Colonic mucosa (tissue), 4 donors: ENCODE measurements at places on chromosomes 1 and 21. TPM values are rescaled to one million over a fixed set of nuclear protein-coding genes. Genes with fewer than 3 reads are reported as not detected.
A peak's percentile ranks its signal among the peaks of the same experiment; 100 is the strongest.

DNA sequence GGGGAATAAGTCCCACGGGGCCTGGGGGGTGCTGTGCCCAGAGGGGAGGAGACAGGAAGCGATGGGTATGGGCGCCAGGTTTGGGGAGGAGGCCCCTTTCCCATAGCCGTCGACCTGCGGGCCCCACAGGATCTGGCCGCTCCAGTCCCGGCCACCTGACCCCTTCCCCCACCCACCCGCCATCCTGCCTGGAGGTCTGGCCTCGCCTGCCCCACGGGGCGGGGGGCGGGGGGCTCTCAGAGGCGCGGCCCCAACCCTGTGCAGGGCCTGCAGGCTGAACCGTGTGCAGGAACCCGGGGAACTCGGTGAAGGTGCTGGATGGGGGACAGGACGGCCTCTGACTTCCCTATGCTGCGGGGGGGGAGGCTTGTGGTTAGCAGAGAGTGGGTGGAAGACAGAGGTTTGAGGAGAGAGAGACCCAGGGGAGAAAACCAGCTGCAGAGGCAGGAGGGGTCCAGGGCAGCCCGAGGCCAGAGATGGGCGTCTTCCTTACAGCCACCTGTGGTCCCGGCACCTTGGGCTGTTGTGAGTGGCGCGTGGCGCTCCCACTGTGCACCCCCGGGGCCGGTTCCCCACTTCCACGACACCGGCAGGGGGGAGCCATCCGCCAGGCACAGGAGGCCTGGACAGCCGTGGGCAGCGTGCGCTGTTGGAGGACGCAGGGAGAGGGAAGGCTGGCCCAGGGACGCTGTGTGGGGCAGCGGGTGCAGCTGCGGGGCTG is 2.5 kb upstream of the TNFRSF18 start:
- no peaks in the 10 kb centered on the region for H3K36me3 ChIP-seq
- DNase-seq, result no peak
- peaks cover 24% of the 10 kb centered on the region for H3K27me3 ChIP-seq
- H3K4me3 ChIP-seq, result no peak overlapping the region

GRCh38 chr1:65146908-65147423 is 1.0 kb upstream of the AK4 start:
- DNase-seq, result no peak
- peak overlapping the region; percentile 86 for H3K4me3 ChIP-seq
- H3K36me3 ChIP-seq, result no peaks in the 10 kb centered on the region
- H3K27ac ChIP-seq, result peak overlapping the region; percentile 73
- no peaks in the 10 kb centered on the region for H3K27me3 ChIP-seq

GRCh38 chr1:212060632-212061472 is 25.3 kb downstream of the DTL start:
- no peaks in the 10 kb centered on the region for H3K36me3 ChIP-seq
- no peak overlapping the region for H3K4me3 ChIP-seq
- H3K27me3 ChIP-seq, result no peaks in the 10 kb centered on the region
- H3K27ac ChIP-seq, result no peak overlapping the region
- no peaks in the 10 kb centered on the region for H3K4me1 ChIP-seq

- DNase-seq, result no peak
- no peaks in the 10 kb centered on the region for H3K27me3 ChIP-seq
- no peaks in the 10 kb centered on the region for H3K4me1 ChIP-seq
Observed at GRCh38 chr1:192807211-192808162, 1.4 kb upstream of the RGS2 start.

GRCh38 chr1:112359961-112360767 is 35.9 kb upstream of the CTTNBP2NL start:
- H3K4me3 ChIP-seq, result no peak overlapping the region
- H3K27ac ChIP-seq, result peak overlapping the region; percentile 87
- peaks cover 13% of the 10 kb centered on the region for H3K4me1 ChIP-seq
- no peaks in the 10 kb centered on the region for H3K27me3 ChIP-seq
- peak; percentile 71 for DNase-seq

- H3K4me1 ChIP-seq, result peaks cover 23% of the 10 kb centered on the region
- H3K36me3 ChIP-seq, result peaks cover 6% of the 10 kb centered on the region
- H3K27ac ChIP-seq, result peak overlapping the region; percentile 50
- H3K27me3 ChIP-seq, result no peaks in the 10 kb centered on the region
- DNase-seq, result peak; percentile 74
Observed at GRCh38 chr1:25556791-25557476, 13.5 kb downstream of the LDLRAP1 start.

DNA sequence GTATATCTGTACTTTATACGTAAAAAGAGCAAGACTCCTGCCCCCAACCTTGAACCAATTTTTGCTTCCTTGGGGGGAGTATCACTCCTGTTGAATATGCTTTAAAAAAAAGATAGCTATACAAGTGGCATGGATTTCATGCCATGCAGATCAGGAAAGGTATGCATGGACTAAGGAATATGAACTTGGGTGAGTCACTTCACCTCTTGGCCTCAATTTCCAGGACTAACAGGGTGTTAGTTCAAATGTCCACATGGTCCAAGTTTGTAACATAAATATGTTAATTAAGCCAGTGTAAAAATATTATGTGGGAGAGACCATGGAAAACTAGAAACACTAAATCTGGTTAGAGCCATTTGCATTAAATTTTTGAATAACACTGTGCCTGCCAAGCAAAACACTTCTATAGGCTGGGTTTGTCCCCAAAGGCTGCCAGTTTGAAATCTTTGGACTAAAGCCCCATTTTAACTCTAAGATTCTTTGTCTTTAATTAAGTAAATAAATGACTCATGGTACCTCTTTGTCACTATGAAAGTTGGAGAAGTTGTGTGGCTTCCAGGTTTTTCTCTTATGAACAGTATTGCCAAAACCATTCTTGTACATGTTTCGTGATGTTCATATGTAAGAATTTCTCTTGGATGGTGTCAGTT is 33.1 kb downstream of the FAM177B start:
- DNase-seq, result no peak
- H3K36me3 ChIP-seq, result no peaks in the 10 kb centered on the region
- H3K27me3 ChIP-seq, result no peaks in the 10 kb centered on the region
- no peaks in the 10 kb centered on the region for H3K4me1 ChIP-seq

GRCh38 chr1:106995970-106996369 is 60.5 kb upstream of the PRMT6 start:
- H3K36me3 ChIP-seq, result no peaks in the 10 kb centered on the region
- H3K4me3 ChIP-seq, result no peak overlapping the region
- no peak for DNase-seq
- no peaks in the 10 kb centered on the region for H3K27me3 ChIP-seq
- H3K27ac ChIP-seq, result no peak overlapping the region
- H3K4me1 ChIP-seq, result no peaks in the 10 kb centered on the region

DNA sequence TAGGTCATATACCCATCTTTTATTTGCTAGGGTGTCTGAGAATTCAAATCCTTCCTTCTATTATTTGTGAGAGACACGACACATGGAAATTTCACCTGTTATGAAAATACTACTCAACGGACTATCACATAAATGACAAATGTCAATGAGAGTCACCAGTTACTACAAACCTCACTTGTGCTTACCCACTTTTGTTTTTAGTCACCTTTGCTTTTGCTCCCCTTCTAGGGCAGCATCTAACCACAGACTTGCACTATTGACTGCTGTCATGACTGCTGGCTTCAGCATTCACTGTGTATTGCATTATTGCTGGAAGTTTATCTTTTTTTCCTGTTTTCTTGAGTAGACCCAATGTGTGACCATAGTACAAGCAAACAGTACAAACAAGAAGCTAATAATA is 1048.0 kb downstream of the PLA2G4A start:
- H3K4me3 ChIP-seq, result no peak overlapping the region
- H3K27me3 ChIP-seq, result no peaks in the 10 kb centered on the region
- no peaks in the 10 kb centered on the region for H3K4me1 ChIP-seq
- H3K36me3 ChIP-seq, result no peaks in the 10 kb centered on the region
- H3K27ac ChIP-seq, result no peak overlapping the region

DNA sequence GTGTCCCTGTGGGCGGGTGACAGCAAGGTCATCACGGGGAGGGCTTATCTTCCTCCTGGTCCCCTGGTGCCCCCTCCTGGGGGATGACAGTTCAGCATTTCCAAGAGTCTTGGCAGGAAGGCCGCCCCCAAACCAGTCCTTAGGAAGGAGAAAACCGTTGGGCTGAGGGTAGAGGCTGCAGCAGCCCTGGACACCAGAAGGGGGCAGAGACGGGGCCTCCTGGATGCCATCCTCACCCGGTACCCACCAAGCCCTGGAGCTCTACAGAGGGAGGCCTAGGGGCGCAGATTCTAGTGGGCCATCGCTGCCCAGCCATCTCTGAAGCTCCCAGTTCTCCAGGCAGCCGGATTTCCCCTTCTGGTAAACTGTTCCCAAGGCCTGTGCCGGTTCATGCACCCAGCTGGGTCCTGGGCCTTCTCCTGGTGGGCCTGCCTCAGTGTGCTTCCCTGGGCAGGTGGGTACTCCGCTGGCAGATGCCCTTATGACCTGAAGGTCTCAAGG is 14.8 kb upstream of the ZNF669 start:
- no peaks in the 10 kb centered on the region for H3K27me3 ChIP-seq

GRCh38 chr1:63730211-63730610 is 43.6 kb upstream of the ROR1 start:
- H3K4me1 ChIP-seq, result no peaks in the 10 kb centered on the region
- no peaks in the 10 kb centered on the region for H3K27me3 ChIP-seq
- H3K27ac ChIP-seq, result no peak overlapping the region
- DNase-seq, result no peak
- H3K4me3 ChIP-seq, result no peak overlapping the region

DNA sequence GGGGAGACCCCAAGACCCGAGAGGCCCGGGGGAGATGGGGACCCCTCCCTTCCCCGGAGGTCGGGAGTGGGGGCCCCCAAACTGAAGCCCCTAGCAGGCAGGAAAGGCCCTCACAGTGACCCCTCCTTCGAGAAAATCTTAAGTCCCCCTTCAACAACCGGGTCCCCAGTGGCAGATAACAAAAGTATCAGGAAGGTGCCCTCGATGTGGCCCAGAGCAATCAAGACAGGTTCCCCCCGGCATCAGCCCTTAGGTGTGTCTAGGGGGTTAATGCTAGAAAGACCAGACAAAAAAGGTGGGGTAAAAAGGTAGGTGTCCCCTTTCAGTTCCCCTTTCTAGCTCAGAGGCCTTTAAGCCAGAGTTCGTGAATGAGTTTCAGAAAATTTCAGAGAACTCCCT is 282 bp upstream of the ECE1 start:
- no peaks in the 10 kb centered on the region for H3K27me3 ChIP-seq
- H3K4me3 ChIP-seq, result peak overlapping the region; percentile 55
- H3K27ac ChIP-seq, result peak overlapping the region; percentile 46
- H3K36me3 ChIP-seq, result no peaks in the 10 kb centered on the region
- DNase-seq, result no peak

DNA sequence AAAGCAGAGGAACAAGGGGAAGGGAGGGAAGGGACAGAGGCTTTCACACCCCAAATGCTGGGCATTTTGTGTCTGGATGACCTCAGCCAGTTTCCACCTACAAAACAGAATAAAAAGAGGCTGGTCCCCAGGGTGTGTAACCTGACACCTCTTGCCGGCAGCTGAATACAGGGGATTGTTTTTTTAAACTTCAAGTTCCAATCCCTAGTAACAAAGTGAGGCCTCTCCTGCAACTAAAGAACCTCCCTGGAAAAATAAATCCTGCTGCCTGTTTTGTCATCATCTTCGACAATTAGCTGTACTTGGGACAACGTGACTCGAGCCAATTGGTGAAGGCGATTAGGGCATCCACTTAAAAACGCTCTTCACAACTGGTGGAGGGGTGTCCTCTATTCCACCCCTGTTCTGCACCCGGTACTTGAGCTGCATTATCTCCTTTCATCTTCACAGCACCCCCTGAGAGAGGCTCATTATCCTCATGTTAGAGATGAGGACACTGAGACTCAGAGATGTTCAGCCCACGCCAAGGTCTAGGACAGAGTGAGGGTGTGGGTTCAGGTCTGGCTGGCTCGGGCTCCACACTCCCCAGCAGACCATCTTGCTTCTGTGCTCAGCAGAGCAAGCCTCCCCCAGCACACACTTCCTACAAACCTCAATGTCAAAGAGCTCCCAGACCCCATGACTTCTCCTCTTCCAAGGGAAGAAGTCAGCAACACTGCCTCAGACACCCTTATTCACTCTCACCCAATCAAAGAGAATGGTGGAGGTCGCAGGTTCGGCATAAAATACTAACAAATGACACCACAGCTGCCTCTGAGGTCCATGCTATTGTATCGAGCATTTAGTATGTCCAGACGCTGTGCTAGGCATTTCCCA is 15.2 kb downstream of the ITPKB start:
- H3K27ac ChIP-seq, result no peak overlapping the region
- H3K27me3 ChIP-seq, result no peaks in the 10 kb centered on the region
- no peak overlapping the region for H3K4me3 ChIP-seq
- no peak for DNase-seq
- peaks cover 7% of the 10 kb centered on the region for H3K4me1 ChIP-seq
- H3K36me3 ChIP-seq, result no peaks in the 10 kb centered on the region

GRCh38 chr1:98264727-98265126 is 343.9 kb upstream of the DPYD start:
- no peak for DNase-seq
- H3K27me3 ChIP-seq, result no peaks in the 10 kb centered on the region
- no peaks in the 10 kb centered on the region for H3K4me1 ChIP-seq

DNA sequence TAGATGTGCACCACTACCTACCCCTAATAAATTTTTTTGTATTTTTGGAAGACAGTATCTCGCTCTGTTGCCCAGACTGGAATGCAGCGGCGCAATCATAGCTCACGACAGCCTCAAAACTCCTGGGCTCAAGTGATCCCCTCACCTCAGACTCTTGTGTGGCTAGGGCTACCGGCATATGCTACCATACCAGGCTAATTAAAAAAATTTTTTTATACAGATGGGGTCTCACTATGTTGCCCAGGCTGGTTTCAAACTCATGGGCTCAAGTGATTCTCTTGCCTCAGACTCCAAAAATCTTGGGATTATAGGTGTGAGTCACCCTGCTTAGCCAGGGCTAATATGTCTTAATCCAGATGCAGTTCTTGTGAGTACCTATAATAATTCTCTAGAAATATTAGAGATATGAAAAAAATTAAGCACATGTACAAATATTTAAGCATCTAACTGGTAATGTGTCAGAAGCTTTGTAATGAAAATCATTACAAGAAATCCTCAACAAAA is 9.5 kb downstream of the SORT1 start:
- no peak overlapping the region for H3K4me3 ChIP-seq
- no peak for DNase-seq
- H3K27me3 ChIP-seq, result no peaks in the 10 kb centered on the region
- H3K36me3 ChIP-seq, result no peaks in the 10 kb centered on the region
- H3K4me1 ChIP-seq, result peaks cover 2% of the 10 kb centered on the region
- H3K27ac ChIP-seq, result no peak overlapping the region

- H3K36me3 ChIP-seq, result no peaks in the 10 kb centered on the region
- no peak overlapping the region for H3K27ac ChIP-seq
- H3K27me3 ChIP-seq, result no peaks in the 10 kb centered on the region
Observed at GRCh38 chr21:45329261-45330074, 41.8 kb upstream of the POFUT2 start.

Gene MAGI3
- 38.2 TPM for total RNA-seq

Gene OPRD1
- total RNA-seq, result 0.16 TPM

Gene CNR2
- 0.13 TPM for total RNA-seq

Gene IFNLR1
- total RNA-seq, result 7.9 TPM

Gene KRTAP7-1
- total RNA-seq, result not detected

Gene S100A8
- 0.79 TPM for total RNA-seq

Gene UBE4B
- 34.6 TPM for total RNA-seq

Gene LENEP
- not detected for total RNA-seq

Gene LCE6A
- total RNA-seq, result not detected

Gene NFASC
- 13.9 TPM for total RNA-seq

Gene LINGO4
- total RNA-seq, result 0.12 TPM
